Stimulated activated CD4-positive, alpha-beta T cell treated with anti-CD3 and anti-CD28 coated beads, TNF-alpha, amount 100 ng/mL, for 24 hours (primary cell): ENCODE measurements at places on chromosomes 4 and X.

- no peak for DNase-seq
These were observed 8.5 kb upstream of the NXF3 start for GRCh38 chrX:103101299-103102042.

- no peak for DNase-seq
These were observed 110.7 kb downstream of the ABCB7 start for GRCh38 chrX:75045369-75045768.

- no peak for DNase-seq
These were observed 2.5 kb upstream of the HTRA3 start for GRCh38 chr4:8267077-8267476.

DNA sequence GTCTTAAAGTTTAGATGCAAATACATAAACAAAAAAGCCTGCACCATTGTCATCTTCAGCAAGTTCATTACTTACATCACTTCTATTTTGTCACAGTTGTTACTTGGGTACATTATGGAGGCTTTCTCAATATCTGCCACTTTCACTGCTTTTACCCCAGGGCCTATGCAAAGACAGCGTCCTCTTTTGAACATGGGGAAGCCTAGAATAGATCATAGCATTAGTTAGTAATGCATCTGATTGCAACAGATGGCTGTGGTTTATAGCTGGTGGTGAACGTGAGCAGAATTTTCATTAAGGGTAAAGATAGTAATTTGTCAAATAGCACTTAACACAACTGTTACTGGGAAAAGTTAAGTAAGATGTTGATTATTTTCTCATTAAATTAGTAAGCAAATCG, 729 bp downstream of the CXCL11 start:
- no peak for DNase-seq

DNA sequence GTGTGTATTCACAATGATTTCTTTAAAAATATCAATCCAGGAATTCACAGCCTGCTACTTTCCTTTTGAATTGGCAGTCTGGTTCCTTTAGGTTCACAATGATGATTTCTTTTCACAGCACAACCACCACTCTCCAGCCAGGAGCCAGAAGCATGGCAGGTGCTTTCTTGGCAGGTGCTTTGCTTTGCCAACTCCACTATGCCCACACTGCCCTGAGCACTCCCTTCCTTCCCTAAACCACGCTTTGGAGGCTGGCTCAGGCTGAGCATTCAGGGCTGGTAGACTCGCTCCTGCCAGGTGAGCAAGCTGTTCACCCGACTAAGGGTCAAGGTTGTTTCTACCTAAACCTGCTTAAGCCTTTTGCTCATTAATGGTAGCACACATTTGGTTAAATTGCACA, 184.5 kb downstream of the SH3KBP1 start:
- no peak for DNase-seq

DNA sequence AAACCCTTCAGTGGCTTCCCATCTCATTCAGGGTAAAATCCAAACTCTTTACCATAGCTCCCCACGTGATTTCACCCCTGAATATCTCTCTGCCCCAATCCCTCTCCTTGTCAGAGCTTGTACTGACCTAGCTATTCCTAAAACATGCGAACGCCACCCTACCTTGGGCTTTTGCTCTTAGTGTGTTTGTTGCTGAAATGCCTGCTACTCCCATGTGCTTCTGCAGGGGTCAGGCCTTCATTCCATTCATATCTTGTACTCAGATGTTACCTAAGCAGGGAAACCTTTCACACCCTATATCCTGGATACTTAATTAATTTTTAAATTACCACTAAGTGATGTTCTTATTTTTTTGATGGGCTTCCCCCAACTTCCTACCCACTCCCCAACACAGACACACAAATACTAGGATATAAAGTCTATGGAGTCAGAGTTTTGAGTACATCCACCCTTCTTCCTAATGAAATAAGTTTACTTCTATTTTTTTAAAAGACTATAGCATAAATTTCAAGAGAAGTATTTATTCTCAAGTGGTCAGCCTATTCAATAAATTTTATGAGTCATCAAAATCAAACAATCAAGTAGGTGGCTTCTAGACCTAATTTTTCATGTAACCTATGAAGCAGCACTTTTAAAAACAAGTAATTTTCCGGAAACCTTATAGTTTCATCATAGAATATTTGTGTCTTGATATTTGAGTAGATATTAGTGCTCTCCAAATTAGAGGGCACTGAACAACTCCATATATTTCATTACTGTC, 189.4 kb downstream of the RAPGEF2 start:
- no peak for DNase-seq

GRCh38 chr4:98113012-98113411, 30.3 kb downstream of the STPG2 start:
- no peak for DNase-seq

- no peak for DNase-seq
These were observed 218.6 kb upstream of the FAM47A start for GRCh38 chrX:34350561-34351335.

DNA sequence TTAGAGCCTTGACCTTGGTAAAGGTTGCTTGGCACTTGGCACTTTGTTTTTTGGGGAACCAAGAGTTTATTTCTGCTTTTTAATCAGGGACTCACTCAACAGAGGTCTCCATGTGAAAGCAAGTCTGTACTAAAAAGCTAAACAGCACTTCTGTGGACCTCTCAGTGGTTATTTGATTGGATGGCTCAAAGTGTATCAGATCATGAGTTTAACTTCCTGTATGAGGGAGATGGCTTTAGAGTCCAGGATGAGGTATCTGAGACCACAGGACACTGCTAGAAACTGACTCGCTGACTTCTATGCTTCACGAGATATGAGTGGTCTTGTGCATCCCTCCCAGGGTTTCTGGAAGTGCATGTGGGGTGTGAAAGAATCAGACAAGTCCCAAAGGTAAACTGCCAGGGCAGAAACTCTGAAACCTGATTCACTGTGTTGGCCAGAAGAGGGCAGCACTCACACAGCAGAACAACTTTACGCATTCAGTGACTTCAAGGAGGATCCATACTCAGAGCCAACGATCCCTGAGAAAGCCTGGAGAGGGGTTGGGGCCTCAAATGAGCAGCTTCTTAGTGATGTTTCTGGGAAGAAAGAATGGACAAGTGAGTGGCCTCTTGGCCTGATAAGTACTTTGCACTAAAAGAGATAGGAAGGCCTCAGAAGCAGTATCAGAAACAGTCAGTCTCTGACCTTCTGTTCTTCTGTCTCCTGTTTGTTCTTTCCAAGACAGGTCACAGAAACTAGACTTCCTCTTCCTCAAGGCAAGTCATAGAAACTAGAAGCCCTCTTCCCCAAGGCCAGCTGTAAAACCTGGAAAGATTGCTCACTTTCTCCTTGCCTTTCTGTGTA, 220.3 kb upstream of the CXCL13 start:
- DNase-seq, result peak; percentile 39

GRCh38 chr4:71202705-71203104, 136.1 kb upstream of the SLC4A4 start:
- DNase-seq, result no peak

- DNase-seq, result no peak
These were observed 1.9 kb downstream of the SMAD1 start for GRCh38 chr4:145483514-145483913.

- no peak for DNase-seq
These were observed 229.8 kb downstream of the NLGN4X start for GRCh38 chrX:5998901-5999300.

- DNase-seq, result no peak
These were observed 221.5 kb upstream of the NDST4 start for GRCh38 chr4:115334736-115335411.

- DNase-seq, result no peak
These were observed 175.0 kb downstream of the APBB2 start for GRCh38 chr4:41039317-41039716.

- no peak for DNase-seq
These were observed 6.8 kb upstream of the ANOS1 start for GRCh38 chrX:8738588-8739189.

DNA sequence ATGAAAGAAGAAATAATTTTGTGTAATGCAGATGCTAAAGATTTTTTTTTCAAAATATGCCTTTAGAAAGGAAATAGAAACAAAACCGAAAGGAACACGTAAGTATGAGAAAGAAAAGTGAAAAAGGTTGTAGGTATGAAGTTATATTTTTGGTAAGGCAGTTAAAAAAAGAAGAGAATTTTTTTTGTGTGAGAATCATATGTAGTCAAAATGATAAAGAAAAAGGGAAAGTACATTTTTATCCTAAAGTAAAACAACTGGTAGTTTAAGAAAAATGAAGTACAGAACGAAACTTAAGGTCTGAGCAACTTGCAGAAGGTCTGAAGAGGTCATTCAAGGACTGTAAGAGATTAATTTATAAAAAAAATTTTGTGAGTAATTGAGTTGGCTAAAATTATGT, 164.0 kb upstream of the TRAM1L1 start:
- DNase-seq, result no peak

- no peak for DNase-seq
These were observed 598.8 kb upstream of the FRG1 start for GRCh38 chr4:189341881-189342280.

DNA sequence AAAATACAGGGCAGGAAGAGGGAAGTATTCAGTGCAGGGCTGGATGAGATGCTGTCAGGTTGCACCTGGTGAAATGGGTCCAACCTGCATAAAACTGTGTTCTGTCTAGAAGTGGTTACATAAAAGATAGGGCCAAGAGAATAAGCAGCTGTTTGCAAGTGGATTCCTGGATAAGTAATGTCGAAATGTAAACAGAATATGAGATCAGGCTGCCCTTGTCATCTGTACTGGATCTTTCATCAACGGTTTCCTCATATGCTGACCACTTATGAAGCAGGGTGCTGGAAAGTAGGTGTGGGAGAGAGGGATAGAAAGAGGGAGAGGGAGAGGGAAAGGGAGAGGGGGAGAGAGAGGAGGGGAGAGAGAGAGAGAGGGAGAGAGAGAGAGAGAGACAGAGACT, 349.8 kb upstream of the CPEB2 start:
- DNase-seq, result no peak

DNA sequence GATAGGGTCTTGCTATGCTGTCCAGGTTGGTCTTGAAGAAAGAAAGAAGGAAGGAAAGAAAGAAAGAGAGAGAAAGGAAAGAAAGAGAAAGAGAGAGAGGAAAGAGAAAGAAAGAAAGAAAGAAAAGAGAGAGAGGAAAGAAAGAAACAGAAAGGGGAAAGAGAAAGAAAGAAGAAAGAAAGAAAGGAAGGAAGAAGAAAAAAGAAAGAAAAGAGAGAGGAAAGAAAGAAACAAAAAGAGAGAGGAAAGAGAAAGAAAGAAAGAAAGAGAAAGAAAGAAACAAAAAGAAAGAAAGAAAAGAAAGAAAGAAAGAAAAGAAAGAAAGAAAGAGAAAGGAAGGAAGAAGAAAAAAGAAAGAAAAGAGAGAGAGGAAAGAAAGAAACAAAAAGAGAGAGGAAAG, 95.8 kb upstream of the SHOX start:
- no peak for DNase-seq

- no peak for DNase-seq
These were observed 264.9 kb upstream of the PRPS2 start for GRCh38 chrX:12526306-12526705.

DNA sequence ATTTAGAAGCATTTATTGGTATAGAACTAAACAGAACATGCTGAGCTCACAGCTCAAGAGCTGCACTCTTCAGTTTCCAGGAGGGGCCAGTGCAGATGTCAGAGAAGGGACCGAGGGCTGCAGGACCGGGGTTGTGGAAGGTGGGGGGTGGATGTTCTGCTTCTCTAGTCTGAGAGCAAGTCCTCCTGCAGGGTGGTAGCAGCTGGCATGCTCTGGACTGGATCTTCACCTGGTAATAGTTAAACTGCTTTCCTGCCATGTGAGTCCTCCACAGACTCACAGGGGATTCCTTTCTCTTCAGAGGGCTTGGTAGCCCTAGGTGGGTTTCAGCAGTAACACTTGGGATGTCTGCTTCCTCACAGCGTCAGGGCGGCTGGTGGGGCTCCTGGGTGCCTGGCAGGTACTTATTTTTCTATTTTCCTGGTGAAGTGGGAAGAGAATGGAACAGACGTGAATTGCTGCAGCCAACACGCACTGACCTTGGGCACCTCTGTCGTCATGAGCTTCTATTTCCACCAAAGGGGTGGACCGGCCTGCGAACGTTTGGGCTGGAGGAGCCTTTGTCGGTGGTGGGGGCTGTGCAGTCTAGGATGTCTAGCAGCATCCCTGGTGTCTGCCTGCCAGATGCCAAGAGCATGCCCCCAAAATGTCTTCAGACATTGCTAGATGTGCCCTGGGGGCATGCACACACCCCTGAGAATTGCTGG, 2.5 kb downstream of the MAEA start:
- no peak for DNase-seq

- DNase-seq, result no peak
These were observed 29.0 kb downstream of the PDHA1 start for GRCh38 chrX:19372547-19373331.

DNA sequence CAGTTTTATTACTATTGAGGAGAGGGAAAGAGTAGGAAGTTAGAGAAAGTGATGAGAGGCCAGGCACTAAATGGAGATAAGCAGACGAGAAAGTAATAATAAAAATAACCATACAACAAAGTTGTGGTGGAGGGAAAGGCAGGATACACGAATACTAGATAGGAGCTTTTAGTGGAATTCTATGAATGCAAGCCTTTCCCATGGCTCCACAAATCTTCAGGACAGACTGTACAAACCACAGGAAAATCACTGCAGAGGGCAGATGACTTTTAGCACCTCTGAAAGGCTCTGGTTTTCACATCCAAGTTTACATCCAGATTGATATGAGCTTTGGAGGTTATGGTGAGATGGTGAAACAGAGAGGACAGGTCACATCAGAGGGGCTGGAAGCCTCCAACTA, 41.5 kb downstream of the TNIP3 start:
- no peak for DNase-seq

- no peak for DNase-seq
These were observed 12.8 kb downstream of the CLNK start for GRCh38 chr4:10671799-10672198.

DNA sequence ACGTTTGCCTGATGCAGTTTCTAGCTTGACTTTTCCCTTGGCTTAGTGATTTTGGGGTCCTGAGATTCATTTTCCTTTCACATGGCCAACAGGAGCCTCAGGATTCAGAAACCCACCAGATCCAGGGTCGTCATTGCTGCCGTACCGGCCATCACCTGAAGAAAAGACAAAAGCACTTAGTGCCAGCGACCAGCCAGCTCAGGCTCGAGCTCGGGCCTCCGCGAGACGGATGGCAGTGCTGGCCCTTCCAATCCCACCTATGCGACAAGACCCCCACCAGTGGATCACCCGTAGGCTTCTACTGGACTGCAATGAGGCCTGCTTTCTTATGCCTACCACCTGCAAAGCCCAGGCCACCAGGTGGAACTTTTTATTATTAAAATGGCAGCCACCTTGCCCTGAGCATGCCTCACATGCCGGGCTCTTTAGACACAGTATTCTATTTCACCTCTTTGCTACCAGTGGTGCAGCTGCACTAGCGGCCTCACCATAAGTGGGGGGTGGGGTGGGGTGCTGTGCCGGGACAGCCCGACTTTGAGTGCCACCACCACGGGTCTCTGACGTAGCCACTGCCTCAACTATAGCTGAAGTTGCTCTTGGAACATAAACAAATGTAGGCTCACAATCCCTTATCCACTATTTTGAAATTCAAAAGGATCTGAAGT, 84.3 kb downstream of the MTMR1 start:
- no peak for DNase-seq

GRCh38 chrX:109783701-109784079, 50.6 kb upstream of the ACSL4 start:
- DNase-seq, result no peak

- no peak for DNase-seq
These were observed 25.9 kb upstream of the NYX start for GRCh38 chrX:41421071-41421729.

GRCh38 chrX:50707955-50708699, 105.9 kb downstream of the SHROOM4 start:
- DNase-seq, result no peak

GRCh38 chr4:104591510-104591911, 96.8 kb upstream of the CXXC4 start:
- DNase-seq, result no peak
